Daoy (cell line): ENCODE measurements at places on chromosomes 6 and 20. TPM values are rescaled to one million over a fixed set of nuclear protein-coding genes. Genes with fewer than 3 reads are reported as not detected.
A peak's percentile ranks its signal among the peaks of the same experiment; 100 is the strongest.

GRCh38 chr6:144123421-144123820 lies 26.9 kb upstream of the STX11 start:
- DNase-seq, result no peak

GRCh38 chr20:61957961-61958715 lies 107.5 kb downstream of the TAF4 start:
- no peak for DNase-seq

DNA sequence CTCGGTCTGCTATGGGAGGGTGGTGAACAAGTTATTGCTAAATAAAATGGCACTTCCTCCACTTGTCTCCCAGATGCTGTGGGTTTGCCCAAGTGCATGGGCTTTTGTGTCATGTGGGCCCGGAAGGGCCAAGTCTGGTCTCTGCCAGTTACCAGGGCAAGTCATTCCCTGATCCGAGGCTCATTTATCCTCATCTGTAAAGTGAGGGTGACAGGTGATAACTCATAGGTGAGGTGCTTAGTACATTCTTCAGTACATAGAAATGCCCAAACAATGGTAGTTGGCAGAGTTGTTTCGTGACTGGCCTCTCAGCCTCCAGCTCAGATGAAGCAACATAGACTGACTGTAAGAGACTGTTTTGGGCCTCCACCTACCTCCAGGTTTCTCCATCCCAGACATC lies 2.0 kb upstream of the MUCL3 start:
- no peak for DNase-seq

DNA sequence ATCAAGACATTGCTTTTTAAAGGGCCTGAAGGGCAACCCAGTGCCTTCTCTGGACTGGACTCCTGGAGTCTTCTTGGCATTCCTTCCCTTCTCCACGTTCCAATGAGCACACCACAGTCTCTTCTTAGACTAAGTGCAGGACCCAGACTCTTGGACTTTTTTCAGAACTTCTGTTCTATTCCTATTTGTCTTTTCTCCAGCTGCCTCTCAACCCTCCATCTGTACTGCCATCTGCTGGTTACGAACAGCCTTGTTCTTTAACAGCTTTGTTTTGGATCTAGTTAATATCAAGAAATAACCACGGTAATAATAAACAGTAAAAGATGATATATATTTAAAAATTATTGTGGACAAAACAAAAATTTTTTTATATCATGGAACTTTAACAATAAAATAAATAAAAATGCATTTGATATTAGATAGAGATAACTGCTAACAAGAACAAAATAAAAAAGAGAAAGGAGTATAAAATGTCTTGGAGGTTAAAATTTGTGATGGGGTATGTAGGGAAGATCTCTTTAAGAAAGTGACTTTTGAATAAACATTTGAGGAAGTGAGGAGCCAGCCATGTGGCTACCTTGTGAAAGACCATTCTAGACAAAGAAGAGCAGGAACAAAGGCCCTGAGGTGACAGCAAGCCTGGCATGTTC lies 105.1 kb upstream of the HCRTR2 start:
- DNase-seq, result peak; percentile 2

DNA sequence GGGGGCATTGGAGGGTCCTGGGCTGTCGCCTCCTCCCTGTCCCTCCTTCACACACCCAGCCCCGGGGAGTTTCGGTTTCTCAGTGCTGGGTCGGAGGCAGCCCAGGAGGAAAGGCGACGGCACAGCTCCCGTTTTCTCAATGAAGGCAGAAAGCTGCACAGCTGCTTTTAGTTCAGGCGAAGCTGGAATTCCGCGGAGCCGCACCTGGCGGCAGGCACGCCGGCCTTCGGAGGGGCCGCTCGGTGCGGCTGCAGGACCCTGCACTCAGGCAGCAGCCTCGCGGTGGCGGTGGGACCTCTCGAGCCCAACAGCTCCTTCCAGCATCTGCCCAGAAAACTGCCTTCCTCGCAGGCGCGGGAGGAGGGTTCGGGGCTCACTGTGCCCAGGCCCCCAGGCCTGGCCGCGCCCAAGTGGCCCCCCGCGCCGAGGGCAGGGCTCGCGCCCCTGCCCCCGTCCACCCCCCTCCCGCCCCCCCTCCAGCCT lies 4.6 kb downstream of the FOXQ1 start:
- DNase-seq, result peak; percentile 63

DNA sequence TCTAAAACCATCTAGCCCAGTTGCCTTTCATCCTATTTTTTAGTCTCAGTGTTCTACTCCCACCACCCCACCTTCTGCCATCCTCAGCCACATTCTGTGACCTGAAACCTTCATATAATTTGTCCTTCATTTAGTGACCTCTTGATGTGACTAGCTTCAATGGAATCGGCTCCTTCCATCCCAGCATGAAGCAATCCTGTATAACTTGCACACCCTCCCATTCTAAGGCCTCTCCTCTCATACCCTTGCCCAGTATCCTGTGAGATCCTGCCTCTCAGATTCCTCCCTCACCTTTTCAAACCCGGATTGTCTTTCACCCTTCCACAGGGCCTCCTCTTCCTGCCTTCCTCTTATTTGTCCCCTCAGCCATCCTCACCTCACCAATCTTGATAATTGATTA lies 3.1 kb downstream of the ZNF76 start:
- DNase-seq, result no peak

DNA sequence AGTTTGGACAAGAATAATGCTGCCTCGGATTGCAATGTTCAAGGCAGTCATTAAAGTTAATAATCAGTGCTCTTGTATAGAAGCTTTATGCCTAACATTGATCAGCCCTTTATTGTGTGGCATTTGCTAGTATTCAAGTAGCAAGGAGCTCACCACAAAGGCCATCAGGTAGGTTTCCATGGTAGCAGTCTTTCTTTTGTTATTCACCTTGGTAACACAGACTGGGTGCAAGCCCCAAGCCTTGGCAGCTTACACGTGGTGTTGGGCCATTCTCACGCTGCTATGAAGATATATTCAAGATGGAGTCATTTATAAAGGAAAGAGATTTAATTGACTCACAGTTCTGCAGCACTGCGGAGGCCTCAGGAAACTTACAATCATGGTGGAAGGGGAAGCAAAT lies 149.3 kb downstream of the ADAT2 start:
- DNase-seq, result no peak

DNA sequence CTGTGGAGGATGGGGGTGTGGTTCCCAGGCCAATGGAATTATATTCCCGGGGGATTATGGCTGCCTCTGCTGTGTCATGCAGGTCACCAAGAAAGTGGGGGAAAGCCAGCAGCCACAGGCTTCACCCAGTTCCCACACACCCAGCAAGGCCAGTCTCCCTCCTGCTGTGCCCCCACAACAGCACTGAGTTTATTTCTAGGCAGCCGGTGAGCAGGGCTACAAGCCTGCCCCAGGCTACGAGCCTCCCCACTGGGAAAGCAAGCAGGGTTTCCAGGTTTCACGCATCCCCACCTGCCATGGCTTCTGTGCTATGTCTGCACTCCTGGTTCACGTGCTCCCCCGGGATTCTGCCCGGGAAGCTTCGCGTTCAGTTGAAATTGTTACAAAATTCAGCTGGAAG lies 72.6 kb downstream of the ERMARD start:
- DNase-seq, result no peak

GRCh38 chr6:56096946-56097621 lies 150.3 kb downstream of the COL21A1 start:
- DNase-seq, result no peak

DNA sequence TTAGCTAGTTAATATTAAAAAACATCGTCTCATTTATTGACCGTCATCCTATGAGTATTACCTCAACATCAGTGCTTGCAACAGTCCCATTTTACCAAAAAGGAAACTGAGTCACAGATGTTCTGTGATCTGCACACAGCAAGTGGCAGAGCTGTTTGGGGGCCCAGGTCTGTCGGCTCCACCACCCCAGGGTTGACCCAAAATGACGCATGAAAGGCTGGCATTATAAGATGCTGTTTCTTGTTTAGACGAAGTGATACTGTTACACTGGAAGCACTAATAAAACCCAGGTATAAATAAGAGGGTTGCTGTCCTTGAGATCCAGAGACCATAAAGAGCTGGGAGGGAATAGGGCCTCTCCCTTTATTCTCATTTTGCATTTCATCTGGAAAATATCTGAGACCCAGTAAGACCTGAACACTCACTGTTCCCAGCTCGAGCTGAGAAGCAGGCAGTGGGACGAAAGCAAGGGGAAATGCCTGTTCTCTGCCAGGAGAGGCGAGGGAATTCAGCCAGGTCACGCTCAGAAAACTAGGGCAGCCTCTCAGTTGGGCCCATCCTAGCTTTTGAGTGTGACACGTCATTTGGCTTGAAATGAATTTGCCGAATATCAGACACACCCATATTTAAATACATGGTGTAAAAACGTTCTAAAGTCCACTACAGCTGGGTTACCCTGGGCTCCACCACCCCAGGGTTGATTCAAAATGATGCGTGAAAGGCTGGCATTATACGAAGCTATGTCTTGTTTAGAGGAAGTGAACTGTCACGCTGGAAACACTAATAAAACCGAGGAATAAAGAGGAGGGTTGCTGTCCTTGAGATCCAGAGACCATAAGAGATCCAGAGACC lies 1.4 kb upstream of the MICAL1 start:
- DNase-seq, result peak; percentile 46

GRCh38 chr6:168789699-168790098 lies 348.7 kb downstream of the SMOC2 start:
- DNase-seq, result no peak

- DNase-seq, result no peak
Measured at GRCh38 chr6:17710331-17710730, 3.6 kb upstream of the NUP153 start.

GRCh38 chr20:33664085-33664761 lies 2.1 kb downstream of the C20orf144 start:
- DNase-seq, result no peak

GRCh38 chr20:45344168-45344860 lies 3.9 kb downstream of the SDC4 start:
- peak; percentile 90 for DNase-seq

DNA sequence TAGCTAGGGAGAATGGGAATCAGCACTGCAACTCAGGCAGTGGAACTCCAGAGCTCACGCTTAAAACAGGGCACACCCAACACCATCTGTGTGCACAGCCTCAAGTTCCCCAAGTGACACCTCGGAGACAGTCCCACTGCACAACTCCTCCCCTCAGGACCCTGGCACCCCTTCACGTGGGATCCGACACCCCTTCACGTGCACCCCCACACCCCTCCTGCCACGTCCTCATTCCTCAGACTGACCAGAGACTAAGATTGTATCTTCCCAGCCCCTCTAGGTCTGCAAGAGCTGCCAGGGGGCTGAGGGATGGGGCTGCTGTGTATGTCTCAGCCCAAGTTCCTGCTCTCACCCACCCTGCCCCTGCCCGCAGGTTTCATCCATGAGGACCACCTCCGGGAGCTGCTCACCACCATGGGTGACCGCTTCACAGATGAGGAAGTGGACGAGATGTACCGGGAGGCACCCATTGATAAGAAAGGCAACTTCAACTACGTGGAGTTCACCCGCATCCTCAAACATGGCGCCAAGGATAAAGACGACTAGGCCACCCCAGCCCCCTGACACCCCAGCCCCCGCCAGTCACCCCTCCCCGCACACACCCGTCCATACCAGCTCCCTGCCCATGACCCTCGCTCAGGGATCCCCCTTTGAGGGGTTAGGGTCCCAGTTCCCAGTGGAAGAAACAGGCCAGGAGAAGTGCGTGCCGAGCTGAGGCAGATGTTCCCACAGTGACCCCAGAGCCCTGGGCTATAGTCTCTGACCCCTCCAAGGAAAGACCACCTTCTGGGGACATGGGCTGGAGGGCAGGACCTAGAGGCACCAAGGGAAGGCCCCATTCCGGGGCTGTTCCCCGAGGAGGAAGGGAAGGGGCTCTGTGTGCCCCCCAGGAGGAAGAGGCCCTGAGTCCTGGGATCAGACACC lies 7.6 kb downstream of the MYL9 start:
- no peak for DNase-seq

DNA sequence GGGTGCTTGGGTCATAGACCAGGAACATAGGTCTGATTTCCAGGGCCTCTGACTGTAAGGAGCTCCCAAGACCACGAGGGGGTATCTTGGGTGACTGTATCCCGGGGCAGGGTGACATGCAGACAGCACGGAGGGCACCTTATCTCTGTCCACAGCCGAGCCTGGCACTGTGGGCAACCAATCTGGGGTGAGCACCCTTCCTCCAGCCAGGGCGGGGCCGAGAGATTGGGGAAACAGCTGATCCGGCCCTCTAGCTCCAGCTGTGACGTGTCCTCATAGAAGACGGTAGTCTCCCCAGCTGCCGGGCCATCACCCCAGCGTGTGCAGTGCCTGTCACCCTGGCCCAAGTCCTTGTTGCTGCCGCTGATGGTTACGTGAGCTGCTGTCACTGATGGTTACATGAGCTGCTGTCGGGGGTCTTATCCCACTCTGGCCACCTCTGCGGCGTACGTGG lies 139.6 kb upstream of the RNF24 start:
- DNase-seq, result no peak

DNA sequence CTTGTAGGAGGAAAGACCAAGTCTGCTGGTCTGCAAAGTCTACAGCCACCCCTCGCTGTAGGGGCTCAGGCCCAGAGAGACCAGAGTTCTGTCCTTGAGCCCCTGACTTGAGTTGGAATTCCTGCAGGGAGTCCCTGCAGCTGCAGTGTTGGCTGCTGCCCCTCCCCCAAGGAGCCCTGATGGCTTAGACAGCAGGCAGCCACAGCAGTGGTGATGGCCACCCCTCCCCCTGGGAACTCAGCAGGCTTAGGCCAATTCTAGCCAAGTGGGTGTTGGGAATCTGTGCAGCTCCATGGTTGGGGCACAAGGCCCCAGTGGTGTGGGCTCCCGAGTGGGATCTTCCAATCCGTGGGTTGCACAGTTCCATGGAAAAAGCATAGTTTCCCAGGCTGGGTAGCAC lies 345.4 kb downstream of the CD109 start:
- DNase-seq, result no peak

DNA sequence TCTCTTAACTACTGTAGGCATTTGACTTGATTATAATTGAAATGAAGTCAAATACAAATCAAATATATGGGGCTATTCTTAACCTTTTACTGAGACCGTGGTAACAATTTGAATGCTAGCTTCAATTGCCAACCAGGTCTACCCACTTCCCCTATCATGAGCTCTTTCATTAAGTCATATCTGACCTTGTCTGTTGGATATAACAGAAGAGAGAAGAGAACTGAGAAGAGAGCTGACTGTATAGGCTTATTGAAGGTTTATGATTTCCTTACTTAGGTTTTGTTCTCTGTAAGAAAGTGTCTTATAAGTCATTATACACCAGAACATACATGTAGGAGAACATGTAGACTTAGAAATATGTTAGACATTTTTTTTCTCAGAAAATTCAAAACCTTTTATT lies 549.4 kb downstream of the COL12A1 start:
- no peak for DNase-seq

The PLTP gene
- 0.30 and 0.80 TPM in 2 replicates for total RNA-seq

The BCKDHB gene
- 12.5 and 16.6 TPM in 2 replicates for total RNA-seq

The PTCRA gene
- total RNA-seq, result not detected in 2 replicates

The BTN1A1 gene
- not detected in 2 replicates for total RNA-seq

The ULBP2 gene
- 42.6 and 53.7 TPM in 2 replicates for total RNA-seq

The TFAP2A gene
- total RNA-seq, result 4.5 and 5.6 TPM in 2 replicates

The MAP7 gene
- 0.95 and 1.1 TPM in 2 replicates for total RNA-seq

The BNIP5 gene
- total RNA-seq, result not detected in 2 replicates
